Activated CD4-positive, alpha-beta memory T cell treated with anti-CD3 and anti-CD28 coated beads for 36 hours (primary cell): ENCODE measurements at places on chromosomes 11 and 22. TPM values are rescaled to one million over a fixed set of nuclear protein-coding genes. Genes with fewer than 3 reads are reported as not detected.

The MPPED2 gene
- total RNA-seq: not detected

The AIFM3 gene
- not detected for total RNA-seq

The GRAP2 gene
- 37.7 TPM for total RNA-seq

The VSIG2 gene
- total RNA-seq: 0.34 TPM

The DRD4 gene
- total RNA-seq: 0.39 TPM

The CDCA5 gene
- total RNA-seq: 112 TPM

The UPK3A gene
- not detected for total RNA-seq
